ENCODE measurements at places on chromosomes 7 and 10.

- no peak for DNase-seq
Measured at GRCh38 chr7:114821030-114821900, 100.6 kb upstream of the MDFIC start.

GRCh38 chr7:126485791-126486190, 767.0 kb downstream of the GRM8 start:
- DNase-seq = no peak

DNA sequence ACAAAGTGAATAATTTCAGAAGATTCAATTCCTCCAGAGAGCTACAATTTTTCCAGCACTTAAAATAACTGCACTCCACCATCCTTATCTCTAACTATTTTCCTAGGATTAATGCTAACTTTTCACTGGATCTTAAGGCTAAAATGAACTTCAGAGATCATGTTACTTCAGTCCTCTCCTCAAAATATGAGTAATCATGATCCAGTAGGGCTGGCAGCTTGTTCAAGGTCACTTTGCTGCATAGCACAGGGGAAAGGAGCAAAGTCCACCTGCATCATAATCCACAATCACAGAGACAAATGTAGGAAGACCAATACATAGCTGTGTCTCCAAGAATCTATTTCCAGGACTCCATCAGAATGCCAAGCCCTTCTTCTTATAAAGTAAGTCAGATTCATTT, 150.3 kb downstream of the LRRTM3 start:
- no peak for DNase-seq

GRCh38 chr10:122499491-122499941, 38.2 kb downstream of the HTRA1 start:
- no peak for DNase-seq

DNA sequence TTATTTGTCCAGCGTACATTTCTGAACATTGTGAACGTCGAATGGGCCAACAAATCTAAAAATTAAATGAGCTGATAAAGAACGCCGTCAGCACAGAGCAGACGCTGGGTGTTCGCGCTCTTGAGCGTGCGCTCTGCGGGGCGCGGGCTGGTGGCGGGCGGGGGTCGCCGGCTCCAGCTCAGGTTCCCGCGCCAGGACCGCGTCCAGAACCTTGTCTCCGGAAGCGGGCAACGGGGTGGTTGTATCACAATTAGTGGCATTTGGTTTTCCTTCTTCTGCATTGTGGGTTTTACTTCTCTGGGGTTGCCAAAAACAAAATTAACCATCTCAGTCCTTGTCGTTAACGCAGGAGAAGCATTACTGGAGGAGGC, 2.4 kb downstream of the CYP2E1 start:
- DNase-seq = no peak

- DNase-seq = no peak
Measured at GRCh38 chr7:3266240-3266639, 34.8 kb upstream of the SDK1 start.

GRCh38 chr10:4016214-4016740, 231.3 kb upstream of the KLF6 start:
- DNase-seq = no peak

DNA sequence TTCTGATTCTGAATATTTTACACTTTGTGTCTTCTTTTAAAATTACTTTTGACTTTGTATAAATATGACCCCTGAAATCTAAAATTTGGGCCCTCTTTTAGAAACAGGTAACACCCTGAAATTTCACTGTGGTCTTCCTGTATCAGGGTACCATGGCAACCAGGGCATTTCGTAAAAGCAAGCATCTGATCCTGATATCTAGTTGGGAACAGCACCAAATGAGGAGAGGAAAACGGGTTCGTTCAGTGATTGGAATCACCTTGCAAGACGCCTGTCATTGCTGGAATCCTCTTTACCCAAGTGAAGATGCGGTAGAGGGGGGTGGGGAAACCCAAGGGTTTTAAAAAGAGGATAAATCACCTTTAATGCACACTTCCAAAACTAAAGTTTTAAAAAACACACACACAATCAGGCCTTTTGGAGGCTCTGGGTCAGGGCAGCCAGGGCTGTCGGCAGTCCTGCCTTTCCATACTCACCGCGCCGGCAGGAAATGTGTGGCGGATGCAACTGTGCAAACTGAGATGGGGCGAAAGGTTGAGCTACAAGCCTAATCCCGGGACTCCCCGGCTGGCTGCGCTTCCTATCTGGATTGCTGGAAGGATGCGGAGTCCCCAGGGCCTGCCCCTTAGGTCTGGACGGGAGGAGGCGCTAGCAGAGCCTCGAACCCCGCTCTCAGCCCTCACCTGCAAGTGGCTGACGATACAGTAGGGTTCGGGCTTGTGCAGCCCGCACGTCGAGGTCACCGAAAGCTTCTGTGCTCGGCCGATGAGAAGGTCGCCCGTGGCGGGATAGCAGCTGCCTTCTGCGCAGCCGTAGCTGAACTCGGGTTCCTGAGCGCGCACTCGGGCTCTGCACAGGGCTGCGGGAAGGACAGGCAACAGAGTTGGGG, 1.8 kb downstream of the LAMB1 start:
- DNase-seq = no peak

DNA sequence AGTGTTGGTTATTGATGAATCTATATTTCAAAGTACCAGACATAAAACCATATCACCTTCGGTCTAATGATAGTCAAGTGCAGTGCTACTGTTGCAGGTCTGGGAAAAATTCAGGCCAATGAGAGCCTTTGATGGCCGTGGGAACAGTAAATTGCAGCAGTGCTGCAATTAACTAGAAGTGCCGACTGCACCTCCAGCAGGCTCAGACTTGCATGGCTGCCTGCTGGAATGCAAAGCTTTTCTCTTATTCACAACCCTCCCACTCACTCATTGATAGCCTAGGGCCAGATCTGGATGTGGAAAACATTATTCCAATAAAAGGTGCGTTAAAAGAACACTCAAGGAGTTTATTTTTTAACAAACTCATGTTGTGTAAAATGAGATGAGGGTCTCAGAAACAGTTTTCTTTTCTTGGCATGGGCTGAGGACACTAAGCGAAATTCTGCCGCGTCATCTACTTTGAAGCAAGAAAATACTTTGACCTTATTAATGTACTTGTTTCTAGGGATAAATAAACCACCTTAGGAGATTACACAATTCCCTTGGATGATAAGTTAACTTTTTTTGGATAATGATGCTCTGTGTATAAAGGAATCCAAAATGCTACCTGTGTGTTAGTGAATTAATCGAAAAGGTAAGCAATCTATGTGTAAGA, 17.1 kb downstream of the PLXDC2 start:
- DNase-seq = no peak

GRCh38 chr10:71475243-71475871, 78.6 kb downstream of the CDH23 start:
- DNase-seq = no peak

DNA sequence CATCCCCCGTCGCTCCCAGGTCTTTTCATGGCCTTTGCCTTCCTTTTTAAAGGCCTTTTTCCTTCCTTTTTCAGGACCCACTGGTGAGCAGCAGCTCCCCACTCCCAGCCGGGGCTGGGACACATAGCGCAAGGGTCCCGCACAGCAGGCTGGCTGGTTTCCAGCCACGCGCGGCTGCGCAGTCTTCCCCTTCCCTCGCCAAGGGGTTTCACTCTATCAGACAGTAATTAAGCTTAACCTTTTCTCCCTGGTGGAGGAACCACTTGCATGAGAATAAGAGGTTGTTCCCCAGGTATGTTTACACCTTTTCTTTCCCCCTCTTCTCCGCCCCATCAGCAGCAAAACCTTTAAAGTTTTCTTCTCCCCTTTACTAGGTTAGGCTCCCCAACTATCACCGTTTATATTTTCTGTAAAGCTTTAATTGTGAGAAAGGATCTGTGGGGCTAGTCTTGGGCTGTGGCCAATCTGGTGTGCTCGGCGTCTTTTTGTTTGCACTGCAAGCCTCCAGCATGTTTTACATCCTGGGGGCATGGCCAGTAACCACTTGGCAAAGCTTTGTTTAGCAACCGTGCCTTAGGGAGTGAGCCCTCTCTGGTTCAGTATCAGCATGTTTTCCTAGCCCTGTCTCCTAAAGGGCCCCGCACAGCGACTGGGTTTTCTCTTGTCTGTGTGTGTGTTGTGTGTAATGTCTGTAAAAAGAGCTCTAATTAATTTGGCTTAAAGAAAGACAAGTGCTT, 219.6 kb downstream of the PHF14 start:
- DNase-seq = no peak

- DNase-seq = no peak
Measured at GRCh38 chr10:52172581-52172980, 141.5 kb upstream of the DKK1 start.

DNA sequence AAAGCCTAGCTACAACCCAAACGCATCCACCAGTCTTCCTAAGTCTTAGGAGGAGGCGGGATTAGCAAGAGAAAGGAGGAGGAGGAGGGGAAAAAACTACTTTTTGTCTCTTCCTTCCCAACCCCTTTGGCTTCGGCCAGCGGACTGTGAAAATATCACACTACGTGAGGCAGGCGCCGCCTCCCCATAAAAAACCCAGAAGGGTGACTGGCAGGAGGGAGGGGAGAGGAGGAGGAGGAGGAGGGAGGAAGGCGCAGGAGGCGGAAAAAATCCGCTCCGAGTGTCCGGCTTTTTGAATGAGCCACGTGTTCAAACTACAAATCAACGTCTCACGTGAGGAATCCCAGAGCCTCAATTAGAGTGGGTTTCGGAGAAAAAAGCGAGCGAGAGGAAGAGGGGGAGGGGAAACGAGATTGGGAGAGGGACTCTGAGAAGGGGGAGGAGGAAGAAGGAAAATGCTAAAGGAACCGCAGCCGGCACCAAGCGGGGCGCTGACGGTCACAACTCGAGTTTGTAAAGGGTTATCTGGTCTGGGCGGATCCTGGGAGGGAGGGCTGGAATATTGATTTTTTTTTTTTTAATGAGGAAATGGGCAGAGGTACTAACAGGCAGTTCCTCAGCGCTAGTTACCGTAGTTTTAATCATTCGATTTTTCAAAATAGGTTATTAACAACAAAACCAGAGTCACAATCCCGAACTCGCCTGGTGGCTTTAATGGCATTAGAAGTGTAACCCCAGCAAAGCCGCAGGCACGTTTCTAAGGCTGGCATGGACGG, at the start of gene IGF2BP3:
IGF2BP3 (minus strand) TSS at position 162 of the 776 bp plus-strand sequence. CDS start 381 bp downstream, outside the sequence.
- no peak for DNase-seq

- DNase-seq = no peak
Measured at GRCh38 chr10:49512121-49512809, 26.7 kb downstream of the ERCC6 start.
